ENCODE measurements at places on chromosomes 11 and 22.

GRCh38 chr11:31641477-31642062 lies 132.0 kb downstream of the ELP4 start:
- DNase-seq: no peak

GRCh38 chr22:19885841-19886592 lies 31.3 kb upstream of the GNB1L start:
- no peak for DNase-seq

- DNase-seq: peak; percentile 69
Observed at GRCh38 chr11:57493507-57494503, 21.7 kb downstream of the SLC43A1 start.

GRCh38 chr22:46068181-46068592 lies 82.1 kb upstream of the PPARA start:
- DNase-seq: no peak

- DNase-seq: no peak
Observed at GRCh38 chr22:29478326-29479276, 1.4 kb upstream of the NEFH start.

DNA sequence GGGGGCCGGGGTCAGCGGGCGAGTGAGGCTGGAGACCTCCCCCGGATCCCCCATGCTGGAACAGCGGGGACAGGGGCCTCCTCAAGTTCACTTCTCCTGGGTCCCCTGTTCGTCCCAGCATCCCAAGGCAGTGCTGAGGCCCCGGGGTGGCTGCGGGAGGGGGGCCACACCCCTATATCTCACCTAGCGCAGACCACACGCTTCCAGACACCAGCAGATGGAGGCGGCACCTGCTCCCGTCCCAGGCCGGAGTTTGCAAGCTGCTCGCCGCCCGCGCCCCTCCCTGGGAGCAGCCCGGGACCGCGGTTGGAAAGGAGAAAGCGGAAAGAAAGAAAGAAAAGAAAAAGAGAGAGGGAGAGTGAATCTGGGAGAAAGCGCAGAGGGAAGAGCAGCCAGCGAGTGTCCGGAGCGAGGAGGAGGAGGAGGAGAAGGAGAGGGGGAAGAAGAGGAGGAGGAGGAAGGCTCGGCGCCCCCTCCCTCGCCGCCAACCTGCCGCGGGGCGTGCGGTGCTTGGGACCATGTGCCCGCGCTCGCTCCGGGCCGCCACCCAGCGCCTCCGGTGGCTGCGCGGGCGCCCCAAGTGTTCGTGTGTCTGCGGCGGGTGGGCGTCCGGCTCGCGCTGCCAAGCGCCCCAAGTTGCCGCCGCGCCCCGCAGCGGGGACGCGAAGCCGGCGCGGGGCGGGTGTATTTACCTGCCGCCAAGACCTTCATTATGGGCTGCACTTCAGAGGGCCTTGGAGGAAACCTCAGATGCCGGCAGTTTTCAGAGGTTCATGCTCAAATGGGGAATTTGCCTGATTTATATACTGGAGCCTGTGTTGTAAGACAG lies at the start of gene LIF:
Gene LIF, minus strand, starts transcription at position 775 of the 829 bp plus-strand sequence. Its CDS starts 64 bp downstream, at position 711.
- DNase-seq: peak; percentile 53

GRCh38 chr22:45799291-45799690 lies 127.7 kb downstream of the ATXN10 start:
- no peak for DNase-seq

DNA sequence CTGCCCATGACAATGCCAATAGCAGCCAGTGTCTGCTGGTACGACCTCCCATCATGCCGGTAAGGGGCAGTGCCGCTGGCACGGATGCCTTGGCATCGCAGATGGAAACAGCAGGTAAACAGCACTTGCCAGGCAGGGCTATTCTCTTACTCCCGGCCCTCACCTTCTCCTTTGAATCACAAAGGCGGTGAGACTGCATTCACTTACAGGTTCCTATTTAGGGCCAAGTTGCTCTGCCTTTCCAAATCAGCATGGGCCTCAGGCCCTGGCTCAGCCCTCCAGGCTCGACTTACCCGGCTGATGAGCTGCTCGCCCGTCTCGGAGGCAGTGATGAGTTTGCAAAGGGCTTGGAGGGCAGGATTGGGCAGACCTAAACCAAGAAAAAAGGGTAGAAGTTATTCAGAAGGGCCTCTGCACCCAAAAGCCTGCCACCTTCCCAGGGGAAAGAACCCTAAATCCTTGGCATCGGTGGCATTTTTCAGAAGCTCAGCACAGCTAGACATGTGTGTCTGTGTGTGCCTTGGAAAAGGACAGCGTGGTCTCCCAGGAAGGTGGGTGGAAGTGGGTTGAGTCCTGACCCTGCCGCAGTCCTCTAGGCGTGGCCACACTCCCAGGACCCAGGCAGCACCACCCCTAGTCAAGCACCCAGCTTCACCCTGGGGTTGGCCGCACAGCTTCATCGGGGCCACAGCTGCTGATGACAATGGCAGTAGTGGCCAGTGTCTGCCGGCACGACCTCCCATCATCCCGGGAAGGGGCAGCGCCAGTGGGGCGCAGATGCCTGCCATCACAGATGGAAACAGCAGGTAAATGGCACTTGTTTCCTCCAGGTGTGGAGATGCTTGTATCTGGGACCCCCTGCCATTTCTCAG lies 73.5 kb upstream of the PITPNB start:
- no peak for DNase-seq
